ENCODE measurements at places on chromosomes 1 and 21.

DNA sequence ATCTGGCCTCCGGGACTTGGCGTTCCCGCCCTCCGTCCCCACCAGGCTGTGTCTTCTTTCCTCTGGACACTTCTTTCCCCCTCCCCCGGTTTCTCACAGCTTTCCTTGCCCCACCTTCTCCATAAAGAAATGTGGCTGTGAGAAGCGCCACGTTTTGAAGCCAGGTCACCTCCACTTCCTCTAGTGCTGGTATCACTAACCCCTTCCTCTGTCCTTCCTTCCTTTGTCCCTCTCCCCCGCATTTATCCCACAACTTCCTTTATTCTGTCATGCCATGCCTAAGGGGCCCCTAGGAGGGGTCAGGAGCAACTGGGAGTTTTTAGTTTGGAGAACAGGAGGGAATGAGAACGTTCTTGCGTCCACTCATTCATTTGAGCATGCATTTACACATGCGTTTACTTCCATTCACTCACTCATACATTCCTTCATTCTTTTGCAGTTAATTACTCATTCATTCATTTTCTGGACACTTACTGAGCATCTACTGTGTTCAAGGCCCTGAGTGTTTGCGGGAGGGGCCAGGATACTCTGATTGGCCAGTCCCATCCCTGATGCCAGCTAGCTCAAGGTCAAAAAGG, 5.0 kb upstream of the ACOT11 start:
- peak; percentile 22 for DNase-seq

DNA sequence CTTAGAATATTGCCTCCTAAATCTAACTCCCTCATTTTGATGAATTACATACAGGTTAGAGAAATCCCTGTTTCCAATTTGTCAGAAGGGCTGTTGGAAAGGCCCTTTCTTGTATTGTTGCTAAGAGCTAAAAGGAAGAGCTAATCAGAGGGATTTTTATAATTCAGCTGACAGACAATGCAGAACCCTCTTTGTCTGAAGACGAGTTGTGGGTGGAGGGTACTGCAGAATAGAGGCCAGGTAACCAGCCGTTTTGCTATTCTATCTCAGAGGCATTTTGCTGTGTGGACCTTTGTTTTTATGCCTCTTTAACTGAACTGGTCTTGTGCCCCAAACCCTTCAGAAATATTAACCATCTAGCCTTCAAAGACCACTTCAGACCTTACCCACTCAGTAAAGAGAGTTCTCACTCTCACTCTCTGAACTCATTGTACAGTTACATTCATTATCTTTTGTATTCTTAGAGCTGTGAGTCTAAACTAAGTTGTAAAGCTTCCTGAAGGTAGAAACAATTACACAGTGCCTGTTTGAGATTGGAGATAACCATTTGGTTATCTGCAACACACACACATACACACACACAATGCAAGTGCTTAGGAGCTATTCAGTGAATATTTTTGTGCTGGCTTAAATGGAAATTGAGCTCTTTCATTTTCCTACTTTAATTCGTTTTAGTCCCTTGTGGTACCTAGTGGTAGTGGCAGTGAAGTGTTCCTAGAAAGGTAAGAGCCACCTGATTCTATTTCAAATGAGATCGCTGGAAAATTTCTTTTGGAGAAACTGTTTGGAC, 19.7 kb downstream of the KPNA6 start:
- DNase-seq = no peak

DNA sequence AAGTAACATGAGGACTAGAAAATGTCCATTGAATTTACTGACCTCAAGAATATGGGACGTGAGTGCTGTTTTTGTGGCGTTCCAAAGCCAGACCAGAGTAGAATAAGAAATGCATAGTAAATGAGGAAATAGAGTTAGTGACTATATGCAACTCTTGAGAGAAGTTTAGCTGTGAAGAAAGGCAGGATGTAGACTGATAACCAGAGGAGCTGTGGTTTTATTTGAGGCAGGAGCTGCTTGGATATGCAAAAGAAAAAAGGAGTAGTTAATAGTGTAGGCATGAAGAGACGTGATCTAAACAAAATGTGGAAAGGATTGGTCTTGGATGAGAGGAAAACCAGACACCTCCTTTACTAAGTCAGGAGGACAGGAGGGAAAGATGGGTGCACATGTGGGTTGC, 28.2 kb downstream of the DNAH14 start:
- no peak for DNase-seq

DNA sequence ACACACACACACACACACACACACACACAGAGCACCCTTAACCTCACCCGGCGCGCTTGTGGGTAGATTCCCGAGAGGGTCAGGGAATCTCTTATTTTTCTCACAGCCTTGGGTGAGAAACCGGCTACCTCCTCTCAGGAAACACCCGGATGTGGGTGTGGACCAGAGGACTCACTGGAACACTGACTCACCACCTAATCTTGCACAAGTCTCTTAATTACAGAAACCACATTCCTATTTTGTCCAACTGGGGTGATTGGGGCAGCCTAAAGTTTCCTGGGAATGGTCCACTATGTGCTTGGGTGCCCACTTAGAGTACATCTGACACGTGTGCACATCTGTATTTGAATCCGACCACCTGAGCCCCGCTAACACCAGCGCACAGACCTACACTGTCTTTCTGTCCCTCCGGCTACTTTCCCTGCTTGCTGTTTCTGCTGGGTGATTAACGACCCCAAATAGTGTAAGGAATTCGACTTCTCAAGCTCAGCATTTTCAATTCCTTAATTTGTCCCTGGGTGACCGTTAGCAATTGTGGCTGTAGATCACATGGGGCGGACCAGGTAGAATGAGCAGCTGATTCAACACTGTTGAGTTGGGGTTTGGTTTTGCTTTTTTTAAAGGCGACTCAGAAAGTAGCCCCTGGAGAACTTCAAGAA, 14.0 kb upstream of the TBX15 start:
- peak; percentile 64 for DNase-seq

DNA sequence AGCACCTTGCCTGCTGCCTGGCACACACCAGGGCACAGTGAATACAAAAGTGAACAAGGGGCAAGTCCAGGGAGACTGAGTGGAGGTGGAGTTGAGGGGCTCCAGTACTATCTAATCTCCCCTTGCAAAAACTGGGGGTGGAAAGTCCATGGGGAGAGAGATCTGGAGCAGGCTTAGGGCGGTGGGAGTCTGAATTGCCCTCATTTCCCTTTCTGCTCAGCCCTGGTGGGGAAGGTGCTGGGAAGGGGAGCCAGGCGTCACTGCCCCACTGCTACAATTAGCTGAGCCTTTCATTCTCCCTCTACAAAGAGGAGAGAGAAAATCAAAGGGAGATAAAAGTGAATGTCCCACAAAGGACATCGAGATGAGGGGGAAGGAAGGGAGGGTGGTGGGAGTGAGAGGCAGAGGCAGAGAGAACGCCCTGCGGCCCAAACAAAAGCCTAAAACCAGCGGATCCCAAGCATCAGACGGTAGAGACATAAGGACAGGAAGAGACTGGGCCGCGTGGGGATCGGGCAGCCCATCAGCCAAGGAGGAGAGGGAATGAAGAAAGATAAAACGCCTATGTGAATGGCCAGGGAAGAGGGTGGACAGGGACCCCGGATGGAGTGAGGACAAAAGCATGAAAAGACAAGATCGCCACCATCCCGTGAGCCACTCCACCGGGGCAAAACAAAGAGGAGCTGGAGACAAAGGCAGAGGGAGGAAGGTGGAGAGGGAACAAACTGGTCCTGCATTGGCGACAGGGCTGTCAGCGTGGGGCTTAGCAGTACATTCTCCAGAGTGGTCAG, 46.8 kb upstream of the SOX13 start:
- DNase-seq = no peak

- no peak for DNase-seq
These were observed 268.5 kb downstream of the SPATA17 start for GRCh38 chr1:217899614-217900013.

- peak; percentile 54 for DNase-seq
These were observed 20.1 kb upstream of the S100A10 start for GRCh38 chr1:152013664-152014237.

GRCh38 chr1:214259353-214259977, 21.5 kb upstream of the SMYD2 start:
- peak; percentile 20 for DNase-seq

- DNase-seq = peak; percentile 26
These were observed 1058.0 kb upstream of the ADGRL4 start for GRCh38 chr1:80064524-80064923.

DNA sequence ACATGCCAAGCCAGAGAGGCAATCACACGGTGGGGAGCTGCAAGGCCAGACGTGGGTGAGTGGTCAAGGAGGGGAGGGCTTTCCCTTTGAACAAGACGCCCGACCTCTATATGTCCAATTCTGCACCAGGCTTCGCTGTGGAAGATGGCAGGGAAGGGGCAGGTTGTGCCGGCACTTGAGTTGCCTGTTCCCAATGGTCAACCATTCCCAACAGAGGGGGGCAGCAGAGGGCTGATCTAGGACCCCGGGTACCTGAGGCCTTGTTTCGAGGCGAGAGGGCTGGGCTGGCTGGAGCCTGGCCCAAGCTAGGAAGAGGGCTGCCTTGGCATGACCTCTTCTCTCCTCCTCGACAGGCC, 64.9 kb downstream of the TMEM53 start:
- DNase-seq = peak; percentile 47

GRCh38 chr1:156366378-156367166, 2.4 kb upstream of the RHBG start:
- DNase-seq = no peak

DNA sequence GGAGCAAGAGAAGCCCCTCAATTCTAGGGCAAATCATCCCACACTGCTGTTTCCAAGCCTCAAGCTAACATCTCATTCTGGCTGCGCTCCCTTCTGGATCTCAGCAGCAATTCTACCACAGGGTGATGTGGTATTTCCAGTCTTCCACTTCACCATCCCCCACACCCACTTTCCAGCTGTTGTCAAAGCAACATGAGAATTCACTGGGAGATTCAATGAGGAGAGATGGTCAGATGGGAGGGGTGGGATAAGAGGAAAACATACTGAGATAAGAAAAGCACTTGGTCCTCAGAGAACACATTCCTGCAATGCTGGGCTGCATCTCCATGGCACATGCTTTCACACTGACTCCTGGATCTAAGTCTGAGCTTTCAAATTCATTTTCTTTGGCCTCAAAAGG, 47.3 kb upstream of the LRRC52 start:
- no peak for DNase-seq

DNA sequence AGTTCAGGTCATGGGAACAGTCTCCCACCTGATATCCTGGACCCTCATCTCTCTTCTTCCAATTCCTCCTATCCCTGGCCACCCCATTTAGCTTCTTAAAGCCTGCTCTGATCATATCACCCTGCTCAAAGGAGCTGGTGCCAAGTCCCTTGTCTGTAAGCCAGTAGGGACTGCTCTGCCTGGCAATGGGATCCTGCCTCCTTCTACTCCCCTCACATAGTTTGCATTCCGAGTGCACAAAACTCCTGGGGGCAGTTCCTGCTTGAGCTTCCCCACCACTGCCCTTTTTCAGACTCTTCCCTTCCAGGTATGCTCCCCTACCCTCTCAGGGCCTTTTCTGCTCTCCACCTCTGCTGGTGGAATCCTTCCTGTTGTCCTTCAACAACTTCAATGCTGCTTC, 48.1 kb downstream of the NGF start:
- no peak for DNase-seq

- DNase-seq = no peak
These were observed 56.3 kb downstream of the GNG12 start for GRCh38 chr1:67777016-67777415.

GRCh38 chr1:169802888-169803287, 8.2 kb upstream of the METTL18 start:
- DNase-seq = no peak

- no peak for DNase-seq
These were observed 6.0 kb downstream of the TARS2 start for GRCh38 chr1:150493175-150493574.

- DNase-seq = no peak
These were observed 34.0 kb upstream of the BCAR3 start for GRCh38 chr1:93715529-93716126.

DNA sequence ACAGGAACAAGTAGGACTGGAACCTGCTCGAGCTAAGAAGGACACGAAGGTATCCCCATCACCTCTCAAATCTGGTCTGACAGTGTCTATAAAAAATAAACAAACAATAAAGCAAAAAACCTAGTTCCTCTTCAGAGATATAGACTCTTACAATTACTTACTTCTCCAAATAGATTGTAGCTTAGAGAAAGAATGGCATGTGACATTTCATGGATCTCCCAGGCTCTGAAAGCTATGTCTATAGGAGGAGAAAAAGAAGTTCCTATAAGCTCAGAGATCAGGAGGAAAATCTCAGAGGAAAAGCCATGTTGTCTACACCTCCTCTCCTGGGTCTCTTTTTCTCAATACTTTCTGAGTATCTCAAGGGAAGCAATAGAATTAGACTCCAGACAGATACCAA, 12.3 kb upstream of the OR10J5 start:
- no peak for DNase-seq

DNA sequence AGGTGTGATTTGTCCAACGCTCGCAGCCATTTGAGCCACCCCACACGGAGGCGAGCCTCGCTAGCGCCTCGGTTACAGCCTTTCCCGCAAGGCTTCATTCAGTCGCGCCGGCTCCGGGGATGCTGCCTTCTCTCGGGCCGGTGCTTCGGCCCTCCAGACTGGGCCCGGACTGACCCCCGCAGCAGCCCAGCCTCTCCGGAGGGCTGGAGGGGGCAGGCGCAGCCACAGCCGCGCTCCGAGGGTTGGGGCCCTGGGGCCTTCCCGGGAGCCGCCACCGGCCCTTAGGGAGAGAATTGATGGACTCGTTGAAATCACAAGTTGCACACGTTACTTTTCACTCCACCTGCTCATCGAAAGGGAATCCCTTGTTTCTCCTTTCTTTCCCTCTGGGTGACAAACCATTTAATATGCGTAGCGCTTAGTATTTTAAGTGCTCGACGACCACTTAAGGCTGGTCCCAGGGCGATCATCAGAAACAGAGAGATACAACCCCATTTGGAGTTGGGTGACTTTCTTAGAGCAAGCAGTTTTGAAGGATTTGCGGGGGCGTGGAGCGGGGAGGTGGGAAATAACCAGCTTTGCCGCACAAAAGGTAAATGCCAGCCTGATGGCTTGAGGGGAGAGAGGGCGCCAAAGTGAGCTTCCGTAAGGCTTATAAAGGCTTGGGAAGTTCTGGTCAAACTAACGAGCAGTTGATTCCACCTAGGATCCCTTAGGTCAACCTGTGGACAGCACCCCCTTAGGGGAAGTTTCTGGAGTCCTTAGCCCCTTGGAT, 24.6 kb upstream of the ENAH start:
- no peak for DNase-seq

DNA sequence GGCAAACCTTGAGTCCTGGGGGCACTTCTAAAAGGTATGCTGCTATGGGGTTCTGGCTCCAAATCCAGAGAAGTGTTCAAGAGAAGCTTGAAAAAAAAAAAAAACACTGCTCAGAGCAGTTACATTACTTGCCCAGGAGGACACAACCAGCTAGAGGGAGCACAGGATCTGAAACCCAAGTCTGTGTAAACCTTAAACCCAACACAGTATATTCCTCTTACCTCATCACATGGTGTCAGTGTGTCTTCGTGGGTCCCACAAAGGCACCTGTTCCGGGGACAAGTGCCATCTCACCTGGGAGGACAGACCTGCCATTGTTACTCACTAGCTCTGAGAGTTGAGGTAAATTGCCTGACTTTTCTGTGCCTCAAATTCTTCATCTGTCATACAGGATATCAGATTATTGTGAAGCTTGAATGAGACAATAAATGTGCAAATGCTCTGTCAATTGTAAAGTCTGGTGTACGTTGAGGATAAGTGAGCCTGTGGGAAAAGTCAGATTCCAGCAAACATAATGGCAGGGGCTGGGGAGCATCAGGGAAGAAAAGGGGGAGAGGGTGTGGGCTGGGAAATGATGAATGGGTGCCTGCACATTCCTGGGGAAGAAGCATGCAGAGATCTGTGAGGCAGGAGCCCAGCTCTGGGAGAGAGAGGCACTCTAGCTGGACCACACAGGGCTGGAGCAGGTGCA, 170.4 kb upstream of the ZC3H12A start:
- no peak for DNase-seq

Measured in astrocyte of the spinal cord (primary cell).